ENCODE measurements at places on chromosomes 7 and 10. TPM values are rescaled to one million over a fixed set of nuclear protein-coding genes. Genes with fewer than 3 reads are reported as not detected.

- no peak for DNase-seq
Observed at GRCh38 chr7:87510411-87510875, 35.0 kb upstream of the ABCB4 start.

DNA sequence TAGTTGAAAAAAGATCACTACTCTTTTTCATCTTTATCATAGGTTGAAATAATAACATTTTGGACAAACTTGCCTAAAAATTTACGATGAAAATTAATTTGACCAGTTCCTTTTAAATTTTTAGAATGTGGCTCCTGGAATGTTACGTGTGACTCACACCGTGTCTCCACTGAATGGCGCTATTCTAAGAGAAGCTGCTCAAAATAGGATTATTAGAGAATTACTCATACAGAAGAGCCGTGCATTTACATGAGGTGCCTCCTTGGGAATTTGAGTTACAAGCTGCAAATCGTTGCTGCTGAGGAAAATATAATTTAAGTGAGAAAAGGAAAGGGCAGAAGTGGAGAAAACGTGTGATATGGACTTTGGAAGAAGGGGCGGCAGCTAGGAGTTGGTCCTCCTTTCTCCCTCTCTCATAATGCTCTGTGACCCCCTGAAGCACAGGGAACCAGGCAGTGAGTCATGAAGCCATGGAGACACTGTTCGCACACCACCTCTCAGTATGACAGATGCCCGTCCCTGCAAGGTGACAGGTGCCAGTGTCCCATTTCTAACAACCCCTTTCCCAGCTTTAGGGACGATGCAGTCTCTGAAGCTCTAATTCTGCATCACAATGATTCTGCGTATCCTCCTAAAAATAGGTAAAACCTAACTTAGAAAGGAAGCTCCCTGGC is 323.2 kb upstream of the COBL start:
- DNase-seq = no peak

DNA sequence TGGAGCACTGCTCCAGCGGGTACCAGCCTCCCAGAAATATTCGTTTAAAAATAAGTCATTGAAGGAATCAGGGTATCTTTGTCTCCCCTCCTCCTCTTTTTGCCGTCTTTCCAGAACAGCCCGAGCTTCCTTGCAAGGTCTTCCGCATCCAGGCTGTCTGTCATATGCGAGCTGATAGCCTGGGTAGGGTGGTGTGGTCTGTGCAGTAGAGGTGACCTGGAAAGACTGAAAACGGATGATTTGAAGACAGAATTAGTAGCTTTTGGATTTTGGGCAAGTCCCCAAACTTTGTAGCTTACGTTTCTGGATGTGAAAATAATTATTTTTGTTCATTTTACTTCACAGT is 480 bp downstream of the VPS50 start:
- DNase-seq = no peak

Gene LRRC4
- 3.2 TPM for polyA plus RNA-seq

Gene MLLT10
- 11.0 TPM for polyA plus RNA-seq

Gene COX15
- polyA plus RNA-seq = 30.9 TPM

All from kidney (tissue), 22 donors.